ENCODE measurements at places on chromosomes 11 and 22.

GRCh38 chr11:2507945-2508749 lies 63.3 kb downstream of the KCNQ1 start:
- no peak for DNase-seq

DNA sequence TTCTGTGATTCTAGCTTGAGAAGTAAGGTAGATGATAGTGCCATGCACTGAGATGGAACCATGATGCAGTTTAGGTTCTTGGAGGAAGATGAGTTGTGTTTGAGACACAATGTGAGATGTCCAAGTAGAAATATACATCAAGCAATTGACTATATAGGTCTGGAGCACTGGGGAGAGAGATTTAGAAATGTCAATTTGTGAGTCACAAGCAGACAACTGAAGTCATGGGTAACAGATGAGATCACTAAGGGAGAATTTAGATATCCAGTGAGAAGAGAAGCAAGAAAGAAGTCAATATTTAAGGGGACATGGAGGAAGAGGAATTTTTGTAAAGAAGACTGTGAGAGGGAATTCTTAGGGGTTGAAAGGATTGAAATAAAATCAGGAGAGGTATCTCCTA lies 65.1 kb upstream of the RRAS2 start:
- DNase-seq = no peak

- no peak for DNase-seq
Measured at GRCh38 chr11:34676227-34676626, 55.3 kb downstream of the EHF start.

GRCh38 chr22:35349704-35350538 lies 31.0 kb upstream of the HMOX1 start:
- DNase-seq = peak; percentile 55

- no peak for DNase-seq
Measured at GRCh38 chr22:37253126-37253660, 9.1 kb upstream of the RAC2 start.

Measured in common myeloid progenitor, CD34-positive (primary cell).